ENCODE measurements at places on chromosomes 12 and 14.

- DNase-seq, result no peak
Measured at GRCh38 chr12:69052613-69053408, 119.8 kb upstream of the CPM start.

DNA sequence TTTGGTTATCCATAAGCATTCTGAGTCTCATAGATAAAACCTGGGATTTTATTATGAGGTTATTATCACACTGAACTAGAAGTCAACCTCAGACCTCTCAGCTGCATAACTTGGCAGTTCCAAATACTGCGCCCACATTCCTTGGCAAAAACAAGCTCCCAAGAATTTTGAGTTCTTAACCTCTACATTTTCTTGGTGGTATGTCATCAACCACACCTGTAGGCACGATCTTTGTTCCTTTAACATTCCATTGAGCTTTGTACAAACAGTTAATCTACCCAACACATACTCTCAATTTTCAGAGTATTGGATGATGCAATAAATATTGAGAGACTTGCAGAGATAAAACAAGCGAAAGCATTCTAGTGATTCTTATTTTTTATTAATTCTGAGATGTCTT, 371.8 kb upstream of the PRICKLE1 start:
- no peak for DNase-seq

GRCh38 chr12:89267404-89267803, 84.9 kb downstream of the DUSP6 start:
- no peak for DNase-seq

- no peak for DNase-seq
Measured at GRCh38 chr12:116892349-116893140, 11.3 kb upstream of the HRK start.

- DNase-seq, result no peak
Measured at GRCh38 chr12:116532428-116532827, 26.8 kb upstream of the MAP1LC3B2 start.

DNA sequence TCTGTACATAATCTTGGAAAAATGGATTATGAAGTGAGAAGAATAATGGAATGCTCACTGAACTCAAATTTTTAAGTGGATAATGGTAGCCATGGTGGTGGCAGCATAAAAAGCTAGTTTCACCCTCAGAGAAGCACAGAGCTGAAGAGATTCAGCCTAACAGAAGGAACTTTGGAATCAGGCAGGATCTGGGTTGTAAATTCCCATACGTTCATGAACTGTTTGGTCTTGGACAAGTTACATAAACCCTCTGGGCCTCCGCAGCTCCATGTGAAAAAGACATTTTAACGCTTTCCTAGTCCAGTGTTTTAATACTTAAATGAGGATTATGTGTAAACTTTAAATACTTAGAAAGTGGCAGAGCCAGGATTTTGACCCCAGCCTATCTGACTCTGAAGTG, 26.6 kb downstream of the JKAMP start:
- DNase-seq, result no peak

DNA sequence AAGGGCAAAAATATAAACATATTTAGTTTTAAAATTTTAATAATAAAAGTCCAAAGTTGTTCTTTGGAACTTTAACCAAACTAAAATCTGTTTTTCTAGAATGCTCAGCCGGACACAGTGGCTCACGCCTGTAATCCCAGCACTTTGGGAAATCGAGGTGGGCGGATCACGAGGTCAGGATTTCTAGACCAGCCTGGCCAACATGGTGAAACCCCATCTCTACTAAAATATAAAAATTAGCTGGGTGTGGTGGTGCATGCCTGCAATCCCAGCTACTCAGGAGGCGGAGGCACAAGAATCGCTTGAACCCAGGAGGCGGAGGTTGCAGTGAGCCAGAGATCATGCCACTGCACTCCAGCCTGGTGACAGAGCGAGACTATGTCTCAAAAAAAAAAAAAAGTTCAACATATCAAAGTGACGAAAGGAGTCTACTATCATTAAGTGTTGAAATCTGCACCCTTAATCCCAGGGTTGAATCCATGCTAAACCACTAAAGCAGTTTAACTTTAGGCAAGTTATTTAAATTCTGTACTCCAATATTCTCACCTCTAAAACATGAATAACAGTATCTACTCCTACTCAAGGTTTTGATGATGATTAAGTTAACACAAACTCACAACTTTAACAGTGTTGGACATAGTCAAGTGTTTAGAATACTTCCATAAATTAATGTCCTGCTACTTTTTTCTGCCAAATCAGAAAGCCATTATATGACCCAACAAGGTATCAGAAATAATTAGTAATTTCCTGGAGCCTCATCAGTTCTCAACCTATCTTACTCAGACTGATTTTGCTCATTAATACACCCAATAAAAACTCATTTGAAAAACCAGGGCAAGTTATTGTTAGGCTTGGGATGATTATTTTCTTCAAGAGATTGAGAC, 11.0 kb downstream of the HNRNPC start:
- no peak for DNase-seq

GRCh38 chr12:108599541-108599940, 1.7 kb upstream of the TMEM119 start:
- DNase-seq, result no peak

DNA sequence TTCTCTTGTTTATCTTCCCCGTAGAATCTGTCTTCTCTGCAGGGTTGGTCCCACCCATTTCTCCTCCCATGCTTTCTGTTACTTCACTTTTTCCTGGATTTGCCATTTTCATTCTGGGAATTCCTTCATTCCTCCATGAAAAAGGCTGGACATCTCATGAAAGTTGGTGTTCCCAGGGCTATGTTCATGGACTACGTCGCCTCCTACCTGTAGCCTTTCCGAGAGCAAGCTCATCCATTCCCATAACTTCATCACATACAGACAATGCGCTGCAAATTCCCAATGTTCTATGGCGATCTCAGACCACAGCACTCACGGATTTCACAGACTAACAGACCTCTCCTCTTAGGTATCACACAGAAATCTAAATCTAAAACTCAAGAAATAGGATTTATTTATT, 217.1 kb downstream of the EXOC5 start:
- no peak for DNase-seq

GRCh38 chr12:119354172-119354571, 19.6 kb downstream of the CCDC60 start:
- DNase-seq, result no peak

GRCh38 chr12:20063116-20063515, 305.2 kb upstream of the PDE3A start:
- no peak for DNase-seq

- no peak for DNase-seq
Measured at GRCh38 chr12:78566456-78566855, 298.1 kb upstream of the SYT1 start.

- no peak for DNase-seq
Measured at GRCh38 chr12:100995201-100995600, 200.6 kb downstream of the ANO4 start.

GRCh38 chr14:81474685-81475324, 58.8 kb downstream of the SEL1L start:
- DNase-seq, result no peak

GRCh38 chr12:53625373-53625945, 723 bp downstream of the ATF7 start:
- DNase-seq, result no peak

DNA sequence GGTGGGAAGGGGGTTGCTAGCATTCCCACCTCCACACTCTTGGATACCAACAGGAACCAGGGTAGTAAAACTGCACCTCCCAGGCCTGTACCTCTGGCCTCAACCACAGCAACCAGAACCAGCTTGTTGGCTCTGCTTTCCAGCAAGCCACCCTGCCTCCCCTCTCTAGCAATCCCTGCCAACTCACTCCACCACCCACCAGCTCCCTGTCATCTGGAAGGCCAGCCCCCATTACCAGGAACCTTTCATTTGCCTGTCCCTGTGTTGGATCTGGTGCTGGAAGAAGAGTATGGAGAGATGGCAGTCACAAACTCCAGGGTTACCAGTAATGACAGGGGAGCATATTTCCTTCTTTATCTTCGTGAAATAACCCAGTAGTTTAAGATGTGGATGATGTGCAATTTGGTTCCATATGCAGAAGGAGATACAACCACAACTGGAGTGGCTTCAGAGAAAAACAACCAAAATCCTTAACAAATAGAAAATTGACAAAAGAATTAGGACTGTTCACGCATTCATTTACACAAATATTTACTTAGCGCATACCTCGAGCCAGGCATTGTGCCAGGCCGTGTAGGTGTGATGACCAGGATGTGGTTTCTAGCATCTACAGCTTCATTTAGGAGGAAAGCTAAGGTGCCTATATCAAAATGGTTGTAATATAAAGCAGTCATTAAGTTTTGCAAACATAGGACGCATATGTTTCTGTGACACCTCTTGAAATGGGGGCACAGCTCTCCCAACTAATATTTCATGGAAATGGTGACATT, 3.4 kb downstream of the B4GALNT3 start:
- DNase-seq, result no peak

GRCh38 chr12:107512391-107512790, 173.2 kb upstream of the PWP1 start:
- no peak for DNase-seq

GRCh38 chr14:21090194-21090939, 8.1 kb downstream of the ZNF219 start:
- DNase-seq, result peak; percentile 34

GRCh38 chr14:99229654-99230207, 42.3 kb downstream of the BCL11B start:
- peak; percentile 64 for DNase-seq

DNA sequence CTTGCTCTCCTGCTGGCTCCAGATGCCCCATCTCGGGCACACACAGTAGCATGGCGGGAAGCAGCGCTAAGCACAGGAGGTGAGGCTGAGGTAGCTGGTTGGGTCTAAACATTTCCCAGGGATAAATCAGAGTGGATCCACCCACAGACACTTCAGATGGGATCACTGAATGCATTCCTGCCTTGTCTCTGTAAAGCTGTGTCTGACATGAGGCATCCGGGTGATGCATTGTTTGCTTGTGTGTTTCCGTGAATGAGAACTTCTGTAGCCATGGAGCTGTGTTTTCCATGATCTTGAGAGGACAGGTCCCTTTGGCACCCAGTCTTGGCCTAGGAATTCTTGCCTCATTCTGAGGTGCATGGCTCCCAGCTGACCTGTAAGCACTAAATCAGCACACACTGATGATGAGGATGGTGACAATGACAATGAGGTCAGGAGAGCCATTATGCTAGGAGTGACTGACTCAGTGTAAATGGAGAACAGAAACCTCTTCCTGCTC, 6.7 kb upstream of the KRT75 start:
- no peak for DNase-seq

DNA sequence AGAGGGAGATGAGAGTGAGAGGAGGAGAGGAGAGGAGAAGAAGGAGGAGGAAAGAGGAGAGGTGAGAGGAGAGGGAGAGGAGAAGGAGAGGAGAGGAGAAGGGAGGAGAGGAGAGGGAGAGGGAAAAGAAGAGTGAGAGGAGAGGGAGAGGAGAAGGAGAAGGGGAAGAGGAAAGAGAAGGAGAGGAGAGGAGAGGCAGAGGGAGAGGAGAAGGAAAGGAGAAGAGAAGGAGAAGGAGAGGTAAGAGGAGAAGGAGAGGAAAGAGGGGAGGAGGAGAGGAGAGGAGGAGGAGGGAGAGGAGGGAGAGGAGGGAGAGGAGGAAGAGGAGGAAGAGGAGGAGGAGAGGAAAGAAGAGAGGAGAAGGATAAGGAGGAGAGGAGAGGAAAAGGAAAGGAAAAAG, 266.8 kb downstream of the ITPR2 start:
- no peak for DNase-seq

GRCh38 chr12:113929312-113929989, 36.7 kb downstream of the RBM19 start:
- DNase-seq, result no peak

GRCh38 chr12:26939953-26940352, 1.7 kb downstream of the FGFR1OP2 start:
- no peak for DNase-seq

- DNase-seq, result no peak
Measured at GRCh38 chr12:116813271-116814041, 67.8 kb downstream of the HRK start.

DNA sequence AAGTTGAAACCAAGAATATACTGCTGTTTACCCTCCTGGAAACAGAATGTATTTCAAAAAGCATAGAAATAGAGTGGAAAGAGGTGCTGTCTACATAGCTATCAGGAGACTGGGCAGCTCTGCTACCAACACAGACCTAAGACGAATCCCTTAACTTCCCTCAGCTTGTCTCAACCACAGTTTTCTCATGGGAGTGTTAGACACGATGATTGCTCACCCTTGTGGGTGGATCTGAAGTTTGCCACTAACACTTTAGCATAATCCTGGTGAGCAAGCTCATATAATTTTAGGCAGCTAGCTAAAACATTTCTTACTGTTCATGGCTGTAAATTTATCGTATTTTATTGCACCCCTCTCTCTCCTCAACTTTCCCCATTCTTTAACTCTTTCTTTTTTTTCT, 38.5 kb downstream of the C12orf75 start:
- DNase-seq, result no peak

- DNase-seq, result no peak
Measured at GRCh38 chr12:13198241-13198640, 1.7 kb downstream of the EMP1 start.

- peak; percentile 35 for DNase-seq
Measured at GRCh38 chr12:51389302-51389999, 1.8 kb downstream of the GALNT6 start.

GRCh38 chr12:550473-551260, 90.9 kb downstream of the B4GALNT3 start:
- DNase-seq, result no peak

- DNase-seq, result no peak
Measured at GRCh38 chr14:103522649-103523574, at the start of gene CKB. Gene CKB (minus strand): TSS chr14:103522830. CDS start chr14:103522493, 337 bp downstream.

GRCh38 chr14:89171628-89172027, 245.4 kb downstream of the FOXN3 start:
- no peak for DNase-seq

DNA sequence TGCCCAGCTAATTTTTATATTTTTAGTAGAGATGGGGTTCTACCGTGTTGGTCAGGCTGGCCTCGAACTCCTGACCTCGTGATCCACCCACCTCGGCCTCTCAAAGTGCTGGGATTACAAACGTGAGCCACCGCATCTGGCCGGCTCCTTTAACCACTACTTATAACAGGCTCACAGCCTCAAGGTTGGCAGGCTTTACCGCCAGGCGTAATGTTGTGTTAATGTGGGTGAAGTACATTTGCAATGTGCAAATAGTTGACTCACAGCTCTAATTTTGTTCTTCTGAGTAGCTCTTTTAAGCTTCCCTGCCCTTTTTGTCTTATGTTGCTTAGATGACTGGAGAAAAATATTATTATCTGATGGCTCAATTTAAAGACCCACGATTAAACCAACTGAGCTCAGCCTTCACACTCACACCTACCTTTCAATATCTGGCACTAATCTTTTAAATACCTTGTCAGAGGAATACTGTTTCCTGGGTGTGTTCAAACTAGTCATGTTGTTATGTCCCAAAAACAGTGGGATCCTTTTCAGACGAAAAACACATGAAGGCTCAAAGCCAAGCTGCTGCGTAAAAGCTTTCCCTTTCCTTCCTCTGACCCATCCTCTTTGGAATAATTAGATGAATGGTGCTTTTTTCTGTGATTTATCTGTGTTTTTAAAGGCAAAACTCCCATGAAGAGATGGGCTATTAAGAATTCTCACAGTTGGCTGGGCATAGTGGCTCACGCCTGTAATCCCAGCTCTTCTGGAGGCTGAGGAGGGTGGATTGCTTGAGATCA, 57.2 kb upstream of the USP44 start:
- DNase-seq, result no peak

All from CD4-positive, alpha-beta T cell treated with Interleukin-6 for 4 hours (primary cell).